Spinal cord (tissue), 10 donors: ENCODE measurements at places on chromosomes 2 and 18. TPM values are rescaled to one million over a fixed set of nuclear protein-coding genes. Genes with fewer than 3 reads are reported as not detected.

DNA sequence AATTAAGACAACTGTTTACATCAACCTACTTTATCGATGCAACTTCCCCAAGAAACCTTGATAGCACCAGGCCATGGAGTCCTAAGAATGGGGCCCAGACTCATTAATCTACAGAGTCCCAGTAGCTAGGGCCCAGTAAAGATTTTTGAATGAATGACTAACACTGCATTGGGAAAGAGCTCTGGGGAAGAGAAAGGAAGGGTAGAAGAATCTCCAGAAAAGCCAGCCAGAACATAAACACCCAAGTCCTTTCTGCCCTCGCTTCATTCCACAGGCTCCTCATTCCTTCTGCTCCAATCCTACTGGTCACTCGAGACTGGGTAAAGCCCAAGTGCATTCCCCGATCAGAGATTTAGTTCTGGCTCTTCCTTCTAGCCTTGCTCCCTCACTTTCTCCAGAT, 44.3 kb downstream of the CYRIA start:
- peaks cover 6% of the 10 kb centered on the region for H3K36me3 ChIP-seq
- H3K4me3 ChIP-seq: no peak overlapping the region
- no peak overlapping the region for H3K27ac ChIP-seq
- H3K4me1 ChIP-seq: peaks cover 24% of the 10 kb centered on the region
- no peaks in the 10 kb centered on the region for H3K27me3 ChIP-seq

DNA sequence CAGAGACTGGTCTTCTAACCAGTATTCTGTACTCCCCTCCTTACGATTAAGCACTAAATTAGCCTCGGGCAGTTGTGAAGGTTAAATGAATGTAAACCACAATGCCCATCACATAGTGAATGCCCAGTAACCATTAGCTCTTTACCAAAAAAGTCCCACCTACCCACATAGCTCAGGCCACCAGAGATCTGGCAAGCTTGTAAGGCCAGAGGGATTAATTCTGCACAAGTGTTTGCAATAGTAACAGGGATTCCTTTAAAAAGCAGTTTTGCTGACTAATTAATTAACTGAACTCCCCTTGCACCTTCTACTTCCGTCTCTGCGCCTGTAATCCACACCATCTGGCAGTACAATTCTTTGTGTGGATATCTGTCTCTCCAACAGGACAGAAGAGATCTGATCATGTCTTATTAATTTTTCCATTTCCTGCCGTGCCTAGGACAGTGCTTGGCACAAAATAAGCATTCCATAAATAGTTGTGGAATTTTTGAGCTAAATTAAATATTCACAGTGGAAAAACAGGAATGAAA, 36.2 kb upstream of the IGFBP2 start:
- no peaks in the 10 kb centered on the region for H3K36me3 ChIP-seq
- H3K27me3 ChIP-seq: no peaks in the 10 kb centered on the region
- H3K4me1 ChIP-seq: no peaks in the 10 kb centered on the region
- DNase-seq: peak; percentile 54

- DNase-seq: no peak
- no peaks in the 10 kb centered on the region for H3K4me1 ChIP-seq
- H3K4me3 ChIP-seq: no peak overlapping the region
Observed at GRCh38 chr2:173783382-173783781, 181.8 kb downstream of the SP3 start.

- no peak overlapping the region for H3K27ac ChIP-seq
- peaks cover 5% of the 10 kb centered on the region for H3K4me1 ChIP-seq
- H3K4me3 ChIP-seq: no peak overlapping the region
Observed at GRCh38 chr18:23738151-23738550, 48.9 kb downstream of the LAMA3 start.

DNA sequence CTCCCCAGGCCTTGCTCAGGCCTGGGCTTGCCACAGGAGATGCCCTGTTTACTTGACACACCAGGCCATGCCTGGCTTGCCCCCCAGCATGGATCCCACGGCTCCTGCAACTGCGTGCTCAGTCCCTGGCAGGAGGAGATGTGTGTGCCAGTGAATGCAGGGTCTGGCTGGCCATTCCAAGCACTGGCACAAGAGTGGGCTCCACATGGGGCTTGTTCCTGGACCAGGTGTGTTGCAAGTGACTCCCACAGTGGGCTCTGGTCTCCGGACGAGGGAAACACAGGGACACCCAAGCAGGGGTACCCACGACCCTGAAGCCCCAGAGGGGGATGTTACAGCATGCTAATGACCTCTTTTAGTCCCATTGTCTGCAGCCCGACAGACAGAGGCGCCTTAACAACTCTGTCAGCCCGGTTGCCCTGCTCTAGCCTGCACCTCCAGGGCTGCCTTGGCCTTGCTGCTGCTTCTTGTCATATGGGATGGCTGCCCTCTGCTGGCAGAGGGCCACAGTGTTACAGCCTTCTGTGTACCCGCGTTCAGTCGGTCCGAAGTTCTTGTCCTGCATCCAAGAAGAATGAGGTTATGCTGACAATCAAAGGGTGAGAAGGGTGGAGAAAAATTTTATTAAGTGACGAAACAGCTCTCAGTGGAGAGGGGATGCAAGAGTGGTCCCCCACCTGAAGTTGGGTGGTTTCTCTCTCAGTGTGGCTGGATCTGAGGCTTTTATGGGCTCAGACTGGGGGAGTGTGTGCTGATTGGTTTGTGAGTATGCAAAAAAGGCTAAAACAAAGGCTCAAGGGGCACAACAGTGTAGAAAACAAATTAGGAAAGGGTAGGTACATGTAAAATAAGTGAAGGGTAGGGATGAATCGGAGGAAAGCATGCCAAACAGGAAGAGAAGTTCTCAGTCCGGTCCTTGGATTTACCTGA, 180.4 kb downstream of the MBD5 start:
- no peaks in the 10 kb centered on the region for H3K27me3 ChIP-seq
- H3K36me3 ChIP-seq: peaks cover 6% of the 10 kb centered on the region
- no peak overlapping the region for H3K4me3 ChIP-seq

Gene IL1B
- total RNA-seq: 1.5 TPM

DNA sequence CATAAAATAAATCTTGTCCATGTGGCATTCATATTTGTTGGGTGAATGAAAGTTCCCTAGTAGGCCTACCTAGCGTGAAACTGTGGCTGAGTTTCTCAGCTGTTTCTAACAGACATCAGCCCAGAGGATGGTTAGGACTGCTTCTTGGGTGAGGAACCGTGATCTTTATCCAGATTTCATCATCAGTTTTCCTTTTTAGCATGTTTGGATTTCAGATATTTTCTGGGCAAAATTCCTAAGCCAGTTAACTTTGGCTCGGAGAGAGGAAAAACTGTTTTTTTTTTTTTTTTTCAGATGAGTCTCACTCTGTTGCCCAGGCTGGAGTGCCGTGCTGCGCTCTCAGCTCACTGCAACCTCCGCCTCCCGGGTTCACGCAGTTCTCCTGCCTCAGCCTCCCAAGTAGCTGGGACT, 53.5 kb downstream of the DGKD start:
- H3K36me3 ChIP-seq: peaks cover 2% of the 10 kb centered on the region
- no peak overlapping the region for H3K4me3 ChIP-seq
- DNase-seq: no peak
- H3K4me1 ChIP-seq: no peaks in the 10 kb centered on the region

DNA sequence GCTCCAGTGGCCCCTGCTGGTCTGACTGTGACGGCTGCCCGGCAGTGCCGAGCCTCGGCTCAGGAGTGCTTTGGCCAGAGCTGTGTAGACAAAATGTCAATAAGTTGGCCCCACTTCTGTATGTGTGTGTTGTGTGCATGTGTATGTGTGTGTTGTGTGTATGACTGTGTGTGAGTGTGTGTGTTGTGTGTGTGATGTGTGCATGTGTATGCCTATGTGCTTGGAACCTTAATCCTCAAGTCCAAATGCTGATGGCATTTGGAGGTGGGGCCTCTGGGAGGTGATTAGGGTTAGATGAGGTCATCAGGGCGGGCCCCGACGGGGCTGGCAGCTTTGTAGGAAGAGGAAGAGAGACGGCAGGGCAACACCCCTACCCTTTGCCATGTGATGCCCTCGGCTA, 269.0 kb downstream of the DCDC2C start:
- H3K4me3 ChIP-seq: no peak overlapping the region
- no peaks in the 10 kb centered on the region for H3K36me3 ChIP-seq
- peaks cover 3% of the 10 kb centered on the region for H3K27me3 ChIP-seq
- no peak for DNase-seq
- no peak overlapping the region for H3K27ac ChIP-seq
